ENCODE measurements at places on chromosomes 1 and 21. TPM values are rescaled to one million over a fixed set of nuclear protein-coding genes. Genes with fewer than 3 reads are reported as not detected.

TRAPPC10 gene
- total RNA-seq: 61.9 TPM

DNA sequence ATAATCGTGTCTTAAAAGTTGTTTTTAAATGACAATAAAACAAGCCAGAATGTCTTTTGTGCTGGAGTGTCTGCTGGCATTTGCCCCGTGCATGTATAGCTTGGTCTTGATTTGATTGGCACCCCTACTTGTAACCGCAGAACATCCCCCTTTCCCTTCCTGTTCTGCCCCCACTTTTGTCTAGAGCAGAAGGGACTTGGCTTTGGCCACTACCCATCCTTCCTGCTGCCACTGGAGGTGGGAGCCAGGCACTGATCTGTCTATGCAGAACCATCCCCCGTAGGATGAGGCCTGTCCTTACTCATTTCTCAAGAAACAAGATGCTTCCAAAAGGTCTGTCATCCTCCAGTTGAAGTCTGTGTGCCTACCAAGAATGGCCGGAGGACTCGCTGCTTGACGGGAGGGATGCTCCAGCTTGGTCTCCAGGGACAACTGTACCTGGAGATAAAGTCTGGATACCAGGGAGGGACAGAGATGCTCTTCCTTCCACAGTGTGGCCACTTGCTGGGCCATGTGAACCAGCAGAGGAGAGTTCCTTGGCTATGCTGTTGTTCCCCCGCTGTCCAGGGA is 1.1 kb upstream of the SLC27A3 start:
- peak; percentile 23 for DNase-seq

DNA sequence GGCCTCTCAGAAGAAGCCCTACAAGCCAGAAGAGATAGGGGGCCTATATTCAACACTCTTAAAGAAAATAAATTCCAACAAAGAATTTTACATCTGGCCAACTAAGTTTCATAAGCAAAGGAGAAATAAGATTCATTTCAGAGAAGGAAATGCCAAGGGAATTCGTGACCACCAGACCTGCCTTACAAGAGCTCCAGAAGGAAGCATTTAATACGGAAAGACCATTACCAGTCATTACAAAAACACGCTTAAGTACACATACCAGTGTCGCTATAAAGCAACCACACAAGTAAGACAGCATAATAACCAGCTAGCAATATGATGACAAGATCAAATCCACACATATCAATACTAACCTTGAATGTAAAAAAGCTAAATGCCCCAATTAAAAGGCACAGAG is 704.9 kb upstream of the CHRM3 start:
- DNase-seq: no peak

DNA sequence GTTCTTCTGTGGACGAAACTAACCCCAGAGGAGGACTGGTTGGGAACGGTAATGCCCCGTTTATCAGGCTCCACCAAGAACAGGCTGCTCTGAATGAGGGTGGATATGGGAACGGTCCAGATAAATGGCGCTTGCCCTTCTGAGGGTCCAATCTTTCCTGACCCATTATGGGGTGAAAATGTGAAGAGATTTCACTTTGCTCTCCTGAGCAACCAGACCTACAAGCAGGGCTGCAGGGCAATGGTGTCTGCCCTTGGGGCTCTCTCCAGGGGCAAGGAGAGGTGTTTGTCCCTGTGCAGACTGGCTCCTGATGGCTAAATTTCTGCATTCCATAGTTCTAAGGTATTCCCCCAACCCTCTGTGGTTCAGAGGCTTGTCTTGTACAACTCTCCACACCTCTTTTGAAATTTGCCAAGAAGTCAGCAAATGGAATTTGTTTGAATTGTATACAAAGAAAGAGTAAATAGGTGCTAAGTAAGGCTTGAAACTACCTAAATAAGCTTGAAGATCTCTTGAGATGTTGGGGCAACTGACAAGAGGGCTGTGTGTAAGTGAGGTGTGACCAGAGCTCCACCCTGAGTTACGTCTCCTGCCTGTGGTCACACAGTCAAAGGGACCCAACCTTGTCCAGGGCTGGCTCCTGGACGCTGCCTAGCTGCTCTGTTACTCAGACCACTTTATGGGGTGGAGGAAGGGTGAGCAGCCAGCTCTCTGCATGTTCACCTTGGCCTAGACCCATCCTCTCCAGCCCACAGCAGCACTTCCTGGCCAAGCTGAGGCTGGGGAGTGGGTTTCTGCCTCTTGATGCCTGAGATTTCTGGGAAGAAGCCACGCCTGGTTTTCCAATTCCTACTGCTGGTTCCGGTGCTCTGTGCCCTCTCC is 24.8 kb downstream of the SLC2A1 start:
- DNase-seq: no peak

- DNase-seq: no peak
Measured at GRCh38 chr1:117346206-117346928, 20.9 kb upstream of the MAN1A2 start.

- no peak for DNase-seq
Measured at GRCh38 chr21:37451446-37451845, 84.9 kb downstream of the DYRK1A start.

- no peak for DNase-seq
Measured at GRCh38 chr1:73839922-73840321, 358.1 kb downstream of the LRRIQ3 start.

DNA sequence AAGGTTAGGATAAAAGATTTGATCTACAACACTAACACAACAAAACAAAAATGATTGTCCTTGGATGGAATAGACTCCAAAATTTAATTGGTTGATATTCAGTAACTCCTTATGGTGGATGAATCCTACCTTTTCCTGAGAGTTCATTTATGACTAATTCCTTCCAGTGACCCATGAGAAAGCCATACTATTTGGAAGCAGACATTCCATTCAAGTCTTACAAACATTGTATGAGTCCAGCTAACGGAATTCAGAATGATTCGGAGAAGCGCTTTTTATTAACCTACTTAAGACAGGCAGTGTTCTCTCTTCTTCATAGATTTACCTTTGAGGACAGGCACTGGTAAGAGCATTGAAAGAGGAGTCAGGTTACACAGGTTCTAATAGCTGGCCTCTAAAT is 155.6 kb upstream of the ZNF648 start:
- no peak for DNase-seq

DNA sequence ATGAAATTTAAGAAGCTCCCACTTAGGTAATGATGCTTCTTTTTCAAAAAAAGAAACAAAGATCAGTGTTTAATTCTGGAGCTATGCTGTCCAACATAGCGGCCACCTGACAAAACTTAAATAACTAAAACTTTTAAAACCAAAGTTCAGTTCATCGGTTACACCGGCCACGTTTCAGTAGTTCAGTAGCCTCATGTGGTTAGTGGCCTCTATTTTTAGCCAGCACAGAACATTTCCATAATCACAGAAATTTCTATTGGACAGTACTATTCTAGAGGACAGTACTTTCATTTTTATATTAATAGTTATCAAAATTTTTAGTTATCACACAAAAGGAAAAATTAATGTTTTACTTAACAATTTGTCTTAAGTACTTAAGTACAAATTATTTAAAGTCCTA is 141.0 kb downstream of the USP25 start:
- no peak for DNase-seq

DNA sequence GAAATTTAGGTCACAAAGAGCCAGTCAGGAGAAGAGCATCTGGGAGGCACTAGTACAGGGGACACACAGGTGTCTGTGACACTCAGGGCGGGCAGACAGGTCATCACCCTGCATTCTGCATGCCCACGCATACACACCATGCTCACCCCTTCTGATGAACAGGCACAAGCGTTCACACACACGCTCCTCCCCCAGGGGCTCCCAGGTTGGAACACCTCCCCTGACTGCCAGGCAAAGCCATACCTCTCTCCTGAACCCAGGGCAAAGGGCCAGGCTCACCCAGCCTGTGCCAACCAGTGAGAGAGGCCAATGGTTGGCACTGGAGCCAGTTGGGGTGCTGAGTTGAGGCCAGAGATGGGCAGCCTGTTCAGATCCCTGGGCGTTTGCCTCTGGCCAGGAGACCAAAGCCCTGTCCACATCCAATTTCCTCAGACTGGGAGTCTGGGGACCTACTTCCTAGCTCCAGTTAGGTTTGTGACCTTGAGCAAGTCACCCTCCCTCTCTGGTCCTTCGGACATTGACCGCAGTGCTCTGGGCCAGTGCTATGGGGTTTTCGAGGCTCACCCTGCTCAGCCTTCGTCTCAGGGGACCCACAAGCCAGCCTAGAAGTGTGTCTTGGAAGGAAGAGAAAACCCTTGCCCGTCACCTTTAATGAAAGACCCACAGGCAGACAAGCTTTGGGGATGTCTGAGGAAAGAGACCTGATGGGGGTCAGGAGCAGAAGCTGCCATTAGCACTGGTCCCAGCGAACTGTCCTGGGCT is 5.8 kb upstream of the LAD1 start:
- peak; percentile 70 for DNase-seq

- DNase-seq: peak; percentile 43
Measured at GRCh38 chr21:33198346-33199099, 31.2 kb upstream of the IFNAR2 start.

- no peak for DNase-seq
Measured at GRCh38 chr1:68961143-68961542, 464.3 kb upstream of the DEPDC1 start.

- no peak for DNase-seq
Measured at GRCh38 chr1:35615440-35615839, 25.9 kb downstream of the PSMB2 start.

GABRD gene
- total RNA-seq: not detected

- no peak for DNase-seq
Measured at GRCh38 chr1:200233393-200233792, 176.4 kb downstream of the ZNF281 start.

TTC22 gene
- 70.8 TPM for total RNA-seq

DNA sequence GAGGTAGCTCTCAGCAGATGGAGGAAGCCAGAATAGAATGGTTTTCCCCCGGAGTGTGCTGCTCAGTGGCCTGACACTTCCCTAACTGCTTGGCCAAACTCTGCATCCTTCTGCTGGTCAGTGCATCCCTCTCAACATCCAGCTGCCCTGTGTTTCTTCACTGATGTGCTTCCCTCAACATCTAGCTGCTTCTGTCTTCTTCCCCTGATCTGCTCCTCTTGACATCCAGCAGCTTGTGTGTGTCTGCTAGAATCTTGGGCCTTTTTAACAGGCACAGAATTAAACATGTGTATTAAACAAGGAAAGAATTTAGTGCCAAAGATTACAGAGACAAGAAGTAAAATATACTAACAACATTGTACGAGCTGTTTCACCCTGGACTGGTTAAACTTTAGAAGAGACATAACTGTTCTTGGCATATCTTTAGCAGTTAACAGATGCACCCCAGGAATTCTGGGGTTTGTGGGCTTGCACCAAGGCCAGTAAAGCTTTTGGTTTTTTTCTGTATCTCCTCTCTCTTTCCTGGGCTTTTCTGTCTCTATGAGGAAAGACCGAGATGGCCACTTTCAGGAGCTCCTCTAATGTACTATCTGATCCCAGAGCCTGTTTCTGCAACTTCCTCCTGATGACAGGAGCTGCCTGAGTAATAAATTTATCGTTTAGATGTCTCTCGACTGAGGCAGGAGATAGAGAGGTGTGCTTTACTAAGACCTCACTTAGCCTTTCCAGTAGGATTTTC is 34.8 kb upstream of the HSD3B1 start:
- DNase-seq: no peak

DNA sequence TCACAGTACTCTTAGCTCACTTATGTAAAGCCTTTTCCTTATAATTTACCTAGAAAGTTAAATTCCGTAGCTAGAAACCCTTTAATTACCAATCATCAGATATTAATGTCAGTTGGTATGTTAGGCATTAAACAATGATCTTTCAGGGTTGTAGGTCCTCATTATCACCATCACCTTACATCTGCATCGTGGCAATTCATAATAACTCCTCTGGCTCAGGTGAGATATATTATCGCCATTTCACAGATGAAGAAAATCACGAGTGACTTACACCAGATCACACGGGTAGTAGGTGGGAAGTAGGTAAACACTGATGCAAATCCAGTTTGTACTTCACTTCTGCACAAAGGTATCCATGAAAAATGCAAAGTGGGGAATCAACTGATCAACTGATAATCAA is 639 bp downstream of the NUP133 start:
- DNase-seq: no peak

SNIP1 gene
- total RNA-seq: 21.3 TPM

DNA sequence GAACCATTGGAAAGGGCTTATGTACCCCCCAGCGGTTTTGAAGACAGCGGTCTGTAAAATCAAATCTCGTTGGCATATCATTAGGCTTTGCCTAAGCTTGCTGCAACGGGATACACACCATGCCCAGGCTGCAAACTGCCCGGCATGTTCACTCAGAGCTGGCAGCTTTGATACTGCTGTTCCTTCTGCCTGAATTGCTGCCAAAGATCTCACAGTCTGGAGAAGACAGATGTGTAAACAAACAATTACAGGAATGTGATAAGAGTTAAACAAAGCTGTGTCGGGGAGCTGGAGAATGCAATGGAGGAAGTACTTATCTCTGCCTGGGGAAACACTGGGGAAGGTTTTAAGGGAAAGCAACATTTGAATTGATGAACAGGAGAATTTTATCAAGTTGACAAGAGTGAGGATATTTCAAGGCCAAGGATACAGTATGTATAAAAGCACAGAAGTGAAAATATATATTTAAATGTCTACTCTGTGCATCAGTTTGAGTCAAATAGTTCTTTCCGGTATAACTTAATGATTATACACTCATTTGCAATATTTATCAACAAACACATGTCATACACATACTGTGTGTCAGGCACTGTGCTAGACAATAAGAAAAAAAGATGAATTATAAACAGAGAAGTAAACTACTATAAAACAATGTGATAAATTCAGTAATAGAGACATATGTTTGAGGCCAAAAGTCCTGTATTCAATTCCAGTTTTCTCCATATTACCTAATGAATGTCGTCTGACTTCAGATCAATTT is 29.9 kb downstream of the CHML start:
- no peak for DNase-seq

DNA sequence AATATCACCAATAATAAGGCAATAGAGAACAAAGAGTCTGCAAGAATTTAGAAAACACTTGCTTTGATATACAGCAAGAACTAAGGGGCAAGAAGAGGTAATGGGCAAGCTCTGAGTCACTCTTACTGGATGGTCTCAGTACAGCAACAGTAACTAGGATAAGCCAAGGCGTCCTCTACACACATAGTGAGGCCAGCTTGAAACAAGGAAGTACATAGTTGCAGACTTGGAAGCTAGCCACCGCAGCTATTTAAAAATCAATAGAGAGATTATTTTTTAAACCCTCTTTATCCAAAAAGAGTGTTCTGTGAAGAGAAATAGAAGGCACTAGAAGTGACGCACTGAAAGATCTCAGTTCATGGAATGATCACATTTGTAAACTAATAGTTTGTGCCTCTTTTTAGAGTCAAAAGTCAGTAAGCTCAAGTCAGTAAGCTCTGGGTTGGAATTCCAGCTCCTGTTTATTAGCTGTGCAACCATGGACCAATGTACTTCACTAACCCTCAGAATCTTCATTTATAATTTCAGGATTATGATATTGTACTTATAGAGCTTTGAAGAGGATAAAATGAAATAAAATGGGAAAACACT is 118.6 kb downstream of the AKT3 start:
- no peak for DNase-seq

ZBTB8A gene
- 5.1 TPM for total RNA-seq

DNA sequence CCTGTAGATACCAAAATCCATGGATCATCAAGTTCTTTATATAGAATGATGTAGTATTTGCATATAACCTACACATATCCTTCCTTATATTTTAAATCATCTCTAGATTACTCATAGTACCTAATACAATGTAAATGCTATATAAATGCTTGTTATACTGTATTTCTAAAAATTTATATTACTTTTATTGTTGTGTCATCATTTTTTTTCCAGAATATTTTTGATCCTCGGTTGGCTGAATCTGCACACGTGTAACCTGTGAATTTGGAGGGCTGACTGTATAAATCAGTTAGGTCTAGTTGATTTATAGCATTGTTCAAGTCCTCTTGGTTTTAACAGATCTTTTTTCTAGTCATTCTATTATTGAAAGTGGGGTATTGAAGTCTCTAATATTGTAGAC is 23.3 kb downstream of the OBSCN start:
- DNase-seq: no peak

GRCh38 chr1:210262897-210263272 is 30.3 kb downstream of the SERTAD4 start:
- DNase-seq: no peak

Data from mucosa of descending colon (tissue), 3 donors.